ENCODE measurements at places on chromosomes 4 and X.

- DNase-seq: no peak
Measured at GRCh38 chrX:53373307-53373706, 49.1 kb downstream of the SMC1A start.

DNA sequence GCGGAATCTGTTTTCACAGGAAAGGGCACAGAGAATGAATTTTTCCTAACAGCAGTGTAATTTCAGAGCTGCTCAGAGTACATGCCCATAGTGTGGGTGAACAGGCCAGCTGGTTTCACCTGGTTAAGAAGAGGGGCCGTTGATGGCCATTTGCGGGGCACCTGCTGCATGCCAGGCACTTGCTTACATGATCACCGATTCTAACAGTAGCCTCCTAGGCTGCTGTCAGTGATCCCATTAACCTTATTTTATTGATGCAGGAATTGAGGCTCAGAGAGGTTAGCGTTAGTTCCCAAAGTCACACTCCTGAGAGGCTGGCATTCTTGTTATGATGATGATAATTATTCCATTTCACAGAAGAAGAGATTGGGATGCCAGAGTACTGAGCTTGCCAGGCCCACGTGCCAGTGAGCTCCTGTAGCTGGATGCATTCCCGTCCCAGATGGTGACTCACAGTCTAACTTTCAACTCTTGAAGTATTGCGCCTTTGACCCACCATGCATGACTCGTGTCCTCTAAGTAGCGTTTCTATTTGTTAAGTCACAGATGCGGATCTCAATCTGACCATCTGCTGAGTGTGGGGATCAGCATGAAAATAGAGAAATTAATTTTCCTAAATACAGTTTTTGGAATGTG lies 76.5 kb downstream of the PSAPL1 start:
- DNase-seq: peak; percentile 49

GRCh38 chr4:118991686-118992085 lies 103.0 kb downstream of the SYNPO2 start:
- no peak for DNase-seq

DNA sequence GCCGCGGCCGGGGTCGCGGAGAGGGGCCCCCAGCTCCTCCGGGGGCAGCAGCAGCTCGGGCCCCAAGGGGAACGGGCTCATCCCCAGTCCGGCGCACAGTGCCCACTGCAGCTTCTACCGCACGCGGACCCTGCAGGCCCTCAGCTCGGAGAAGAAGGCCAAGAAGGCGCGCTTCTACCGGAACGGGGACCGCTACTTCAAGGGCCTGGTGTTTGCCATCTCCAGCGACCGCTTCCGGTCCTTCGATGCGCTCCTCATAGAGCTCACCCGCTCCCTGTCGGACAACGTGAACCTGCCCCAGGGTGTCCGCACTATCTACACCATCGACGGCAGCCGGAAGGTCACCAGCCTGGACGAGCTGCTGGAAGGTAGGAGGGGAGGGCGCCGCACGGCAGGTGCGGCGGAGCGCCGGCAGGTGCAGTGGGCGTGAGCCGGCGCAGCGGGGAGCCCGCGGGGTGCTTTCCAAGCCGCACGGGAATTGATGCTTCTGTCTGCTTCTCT lies 886 bp downstream of the DCLK2 start:
- DNase-seq: no peak

DNA sequence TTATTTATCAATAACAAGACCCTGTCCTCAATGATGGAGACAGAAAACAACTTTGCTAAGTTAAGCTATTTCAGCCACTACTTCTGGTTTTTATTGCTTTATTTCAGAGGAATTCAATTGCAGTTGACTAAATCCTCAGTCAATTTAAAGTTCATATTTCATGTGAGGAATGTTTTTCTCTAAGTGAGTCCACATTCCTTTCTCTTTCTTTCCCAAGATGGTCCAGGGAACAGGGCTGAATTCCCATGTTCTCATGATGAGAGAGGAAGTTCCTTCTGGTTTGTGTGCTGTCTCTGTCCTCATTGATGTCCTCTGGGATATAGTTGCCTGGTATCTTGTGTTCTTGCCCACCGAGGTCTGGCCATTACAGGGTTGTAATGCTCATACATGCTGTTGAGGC lies 117.2 kb downstream of the SLIT2 start:
- no peak for DNase-seq

GRCh38 chr4:157043131-157043530 lies 32.8 kb upstream of the GLRB start:
- DNase-seq: no peak

- DNase-seq: no peak
Measured at GRCh38 chr4:128574706-128575105, 234.8 kb upstream of the JADE1 start.

DNA sequence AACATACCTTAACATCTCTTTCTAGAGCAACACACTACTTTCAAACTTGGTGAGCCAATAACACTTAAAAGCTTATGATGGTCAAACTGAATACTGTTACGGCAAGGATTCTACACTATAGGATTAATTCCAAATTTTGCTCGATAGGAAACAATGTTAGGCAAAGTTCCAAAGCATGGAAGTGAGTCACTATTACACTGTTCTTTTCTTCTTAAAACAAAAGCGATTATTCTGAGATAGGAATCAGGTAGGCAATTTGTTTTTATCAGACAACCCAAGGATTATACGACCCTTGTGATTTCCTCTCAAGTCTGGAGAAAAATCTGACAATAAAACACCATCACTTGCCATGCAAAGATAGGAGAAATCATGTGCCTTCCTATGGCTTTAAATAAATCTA lies 81.5 kb downstream of the HUWE1 start:
- no peak for DNase-seq

DNA sequence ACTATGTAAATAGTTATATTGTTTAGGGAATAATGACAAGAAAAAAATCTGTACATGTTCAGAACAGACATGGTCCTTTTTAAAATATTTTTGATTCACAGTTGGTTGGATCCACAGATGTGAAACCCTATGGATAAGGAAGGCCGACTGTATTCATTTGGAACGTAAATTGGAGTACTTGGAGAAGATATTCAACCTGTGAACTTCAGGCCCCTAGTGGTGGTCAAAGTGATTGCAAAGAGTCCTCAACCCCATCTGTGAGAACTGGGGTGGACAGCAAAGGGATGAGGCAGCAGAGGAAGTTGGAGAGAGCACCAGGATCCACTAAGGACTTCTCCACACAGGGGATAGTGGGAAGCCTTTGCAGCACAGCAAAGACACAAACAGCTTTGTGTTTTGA lies 6.2 kb upstream of the CXCL13 start:
- no peak for DNase-seq

GRCh38 chrX:52979568-52979967 lies 21.2 kb upstream of the FAM156A start:
- DNase-seq: no peak

DNA sequence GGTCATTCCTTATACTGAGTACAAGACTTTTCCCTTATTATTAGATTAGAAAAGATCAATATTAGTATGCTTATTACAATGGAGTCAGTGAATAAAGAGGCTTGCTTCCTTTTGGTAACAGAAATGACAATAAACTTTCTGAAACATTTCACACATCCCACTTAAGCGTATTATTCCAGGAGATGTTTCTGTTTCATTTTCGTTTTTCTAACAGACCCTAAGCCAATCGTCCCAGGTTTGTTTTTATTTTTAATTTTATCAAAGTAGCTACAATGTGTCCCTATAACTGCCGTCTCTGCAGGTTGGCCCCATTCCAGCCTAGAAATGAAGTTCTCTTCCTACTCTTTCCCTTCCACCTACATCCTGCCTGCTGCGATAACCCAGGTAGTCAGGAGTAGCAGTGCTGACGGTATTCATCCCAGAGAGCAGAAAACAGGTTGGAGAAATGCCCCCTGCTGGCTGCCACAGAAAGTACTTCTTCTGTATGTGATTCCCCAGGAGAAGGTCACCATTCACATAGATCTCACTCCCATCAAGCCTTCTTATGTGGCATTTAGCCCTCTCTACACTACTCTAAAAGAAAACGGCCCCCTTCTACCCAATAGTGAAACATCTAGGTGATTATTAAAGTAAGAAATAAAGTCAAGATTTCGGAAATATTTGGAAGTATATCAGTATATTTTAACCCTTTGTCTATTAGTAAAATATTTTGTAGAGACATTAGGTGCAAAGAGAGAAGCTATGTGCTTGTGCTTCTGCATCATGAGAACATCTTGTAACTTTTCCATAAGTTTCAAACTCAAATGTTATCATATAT lies 40.4 kb downstream of the ENPEP start:
- peak; percentile 33 for DNase-seq

GRCh38 chr4:127249066-127249766 lies 383.5 kb upstream of the INTU start:
- no peak for DNase-seq

DNA sequence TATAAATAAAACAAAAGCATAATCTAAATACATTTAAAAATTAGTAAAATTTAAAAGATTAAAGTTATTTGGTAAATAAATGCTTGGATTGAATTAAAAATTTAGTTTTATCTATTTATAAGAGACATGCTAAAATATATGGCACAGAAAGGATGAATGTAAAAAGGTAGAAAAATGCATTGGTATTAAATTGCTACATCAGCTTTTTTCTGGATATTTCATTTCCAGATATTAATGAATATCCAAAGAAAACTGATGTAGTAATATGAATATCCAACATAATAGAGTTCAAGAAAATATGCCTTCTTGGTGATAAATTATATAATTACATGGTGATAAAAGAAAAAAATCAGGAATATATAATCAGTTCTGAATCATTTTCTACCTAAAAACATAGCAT lies 1743.9 kb downstream of the RPA4 start:
- DNase-seq: no peak

- no peak for DNase-seq
Measured at GRCh38 chr4:633976-634598, 8.7 kb downstream of the PDE6B start.

GRCh38 chr4:174156239-174156826 lies 127.1 kb downstream of the FBXO8 start:
- DNase-seq: peak; percentile 26

DNA sequence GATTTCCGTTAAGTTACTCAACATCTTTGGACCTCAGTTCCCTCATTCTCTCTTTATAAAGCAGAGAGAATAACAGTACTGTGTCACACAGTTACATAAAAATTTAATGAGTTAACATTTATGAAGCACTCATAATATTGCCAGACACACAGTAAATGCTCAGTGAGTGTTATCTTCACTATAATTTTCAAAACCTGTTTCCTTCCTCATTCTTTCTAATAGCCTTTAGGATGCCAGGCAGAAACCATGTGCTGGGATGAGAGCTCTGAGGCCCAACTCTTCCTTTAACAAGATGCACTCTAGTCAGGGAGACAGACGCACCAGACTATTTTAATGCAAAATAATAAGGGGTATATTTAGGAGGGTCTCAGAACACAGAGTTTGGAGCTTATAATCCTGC lies 208.2 kb downstream of the STK32B start:
- DNase-seq: no peak

DNA sequence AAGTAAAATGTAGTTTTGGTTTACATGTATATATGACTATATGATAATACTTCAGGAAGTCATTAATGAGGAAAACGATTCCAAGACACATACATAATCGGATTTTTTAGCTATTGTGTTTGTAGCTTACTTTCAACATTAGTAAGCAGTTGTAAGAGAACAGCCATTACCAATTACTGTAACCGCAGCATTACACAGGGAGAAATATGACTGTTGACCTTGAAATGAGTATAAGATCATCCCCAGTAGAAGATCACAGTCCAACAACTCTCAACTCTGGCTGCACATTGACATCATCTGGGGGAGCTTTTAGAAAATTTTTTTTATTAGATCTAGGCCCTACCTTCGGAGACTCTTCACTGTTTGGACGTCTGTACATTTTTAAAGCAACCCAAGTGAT lies 762.0 kb upstream of the MAGEB2 start:
- no peak for DNase-seq

GRCh38 chrX:140492066-140492994 lies 12.5 kb downstream of the SOX3 start:
- no peak for DNase-seq

- DNase-seq: no peak
Measured at GRCh38 chr4:86496094-86497080, 97.7 kb upstream of the PTPN13 start.

DNA sequence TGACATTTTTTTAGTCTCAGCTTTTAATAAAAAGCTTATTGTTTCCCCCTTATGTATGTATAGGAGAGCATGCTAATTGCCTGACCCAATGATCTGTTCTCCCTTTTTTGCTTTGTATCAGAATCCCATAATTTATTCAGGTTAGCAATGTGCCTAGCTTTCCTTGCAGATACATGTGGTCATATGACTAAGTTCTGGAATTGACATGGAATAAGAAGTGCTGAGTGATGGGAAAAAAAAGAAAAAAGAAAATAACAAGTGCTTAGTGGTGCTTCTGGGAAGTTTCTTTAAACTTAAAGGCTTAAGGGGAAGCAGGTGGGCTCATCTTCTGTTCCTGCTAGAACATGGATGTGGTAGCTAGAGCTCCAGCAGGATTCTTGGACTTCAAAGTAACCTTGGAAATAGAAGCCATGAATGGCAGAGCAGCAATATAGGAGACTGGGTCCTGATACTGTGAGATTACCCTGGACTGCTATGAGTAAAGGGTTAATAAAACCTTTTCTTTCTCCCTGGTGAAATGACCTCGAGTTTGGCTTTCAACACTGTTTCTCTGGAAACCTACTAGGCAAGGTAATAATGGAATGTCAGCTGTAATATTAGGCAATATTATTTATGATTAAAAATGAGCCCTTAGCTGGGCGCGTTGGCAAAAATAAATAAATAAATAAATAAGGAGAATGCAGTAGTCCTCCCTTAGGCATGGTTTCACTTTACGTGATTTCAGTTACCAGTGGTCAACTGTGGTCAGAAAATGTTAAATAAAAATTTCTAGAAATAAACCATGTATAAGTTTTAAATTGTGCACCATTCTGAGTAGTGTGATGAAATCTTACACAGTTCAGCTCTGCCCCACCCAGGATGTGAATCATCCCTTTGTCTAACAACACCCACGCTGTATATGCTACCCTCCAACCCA lies 16.7 kb upstream of the RBM41 start:
- no peak for DNase-seq

DNA sequence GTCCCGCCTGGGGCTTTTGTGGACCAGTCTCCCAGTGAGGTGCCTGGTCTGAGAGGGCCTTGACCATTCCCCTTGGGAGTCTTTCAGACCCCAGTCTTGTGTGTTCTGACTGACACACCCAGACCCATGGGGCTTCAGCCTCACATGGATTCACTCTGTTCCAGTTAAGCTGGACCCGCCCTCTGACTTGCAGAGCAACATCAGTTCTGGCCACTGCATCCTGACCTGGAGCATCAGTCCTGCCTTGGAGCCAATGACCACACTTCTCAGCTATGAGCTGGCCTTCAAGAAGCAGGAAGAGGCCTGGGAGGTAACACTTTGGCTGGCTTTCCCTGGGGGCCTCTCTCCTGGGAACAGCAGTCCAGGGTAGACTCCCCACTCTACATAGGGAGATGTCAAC lies 6.8 kb downstream of the IL9R start:
- no peak for DNase-seq

Measured in smooth muscle cell of the brain vasculature (primary cell).